ENCODE measurements at places on chromosomes 4 and X.

- no peak for DNase-seq
These were observed 2.8 kb downstream of the PJA1 start for GRCh38 chrX:69162361-69162865.

DNA sequence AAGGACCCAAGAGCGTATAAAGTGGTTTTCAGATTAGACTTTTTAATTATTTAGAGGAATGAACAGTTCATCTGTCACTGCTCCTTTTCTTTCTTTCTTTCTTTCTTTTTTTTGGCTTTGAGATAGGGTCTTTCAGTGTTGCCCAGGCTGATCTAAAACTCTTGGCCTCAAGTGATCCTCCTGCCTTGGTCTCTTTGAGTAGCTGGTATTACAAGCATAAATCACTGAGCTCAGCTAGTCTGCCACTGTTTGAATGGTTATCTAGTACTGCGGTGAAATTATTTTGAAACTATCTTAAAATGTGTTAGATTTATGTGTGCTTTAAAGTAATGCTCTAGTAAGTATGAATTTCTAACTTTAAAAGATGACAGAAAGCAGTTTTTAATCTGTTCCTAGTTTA is 6.5 kb upstream of the FRYL start:
- no peak for DNase-seq

- no peak for DNase-seq
These were observed 435.6 kb downstream of the GPM6A start for GRCh38 chr4:175376287-175376977.

- DNase-seq = no peak
These were observed 62.6 kb upstream of the LIMCH1 start for GRCh38 chr4:41475402-41475801.

- DNase-seq = no peak
These were observed 602 bp upstream of the SCARB2 start for GRCh38 chr4:76214177-76214675.

- no peak for DNase-seq
These were observed 9.2 kb upstream of the BMP3 start for GRCh38 chr4:81021142-81021944.

DNA sequence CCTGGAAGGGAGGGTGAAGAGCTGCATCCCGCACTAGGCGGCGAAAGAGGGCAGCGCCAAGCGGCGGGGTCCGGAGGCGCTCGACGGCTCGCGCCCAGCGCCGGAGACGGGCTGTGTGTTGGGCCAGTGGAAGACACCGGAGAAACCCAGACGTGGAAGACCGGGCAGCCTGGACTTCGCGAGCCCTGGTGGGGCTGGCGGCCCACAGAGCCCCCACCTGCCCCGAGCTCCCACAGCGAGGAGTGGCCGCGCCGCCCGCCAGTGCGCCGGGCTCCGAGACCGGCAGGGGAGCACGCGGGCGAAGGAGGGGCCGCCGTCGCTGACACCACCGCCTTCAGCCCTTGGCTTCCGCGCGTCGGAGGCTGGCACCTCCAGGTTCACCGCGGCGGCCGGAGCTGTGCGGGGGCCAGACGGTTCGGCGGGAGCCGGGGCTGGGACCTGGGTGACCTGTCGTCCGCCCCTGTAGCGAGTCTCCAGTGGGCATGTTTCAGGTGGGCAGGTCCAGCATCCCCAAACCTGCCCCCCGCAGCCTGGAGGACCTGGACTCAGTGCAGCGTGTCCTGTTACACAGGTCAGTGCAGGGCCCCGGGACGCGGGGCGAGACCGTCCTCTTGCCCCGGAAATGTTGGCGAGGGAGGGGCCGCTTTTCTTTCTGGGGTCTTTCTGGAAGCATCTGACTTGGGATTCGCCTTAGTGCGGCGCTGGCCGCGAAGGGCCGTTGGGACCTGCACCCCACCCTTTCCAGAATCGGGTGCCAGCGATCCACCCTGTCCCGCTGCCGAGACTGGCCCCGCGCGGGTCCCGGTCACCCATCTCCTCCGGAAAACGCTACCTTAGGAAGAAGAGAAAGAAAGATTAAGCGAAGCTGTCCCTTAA is 9.6 kb upstream of the INTU start:
- peak; percentile 76 for DNase-seq

DNA sequence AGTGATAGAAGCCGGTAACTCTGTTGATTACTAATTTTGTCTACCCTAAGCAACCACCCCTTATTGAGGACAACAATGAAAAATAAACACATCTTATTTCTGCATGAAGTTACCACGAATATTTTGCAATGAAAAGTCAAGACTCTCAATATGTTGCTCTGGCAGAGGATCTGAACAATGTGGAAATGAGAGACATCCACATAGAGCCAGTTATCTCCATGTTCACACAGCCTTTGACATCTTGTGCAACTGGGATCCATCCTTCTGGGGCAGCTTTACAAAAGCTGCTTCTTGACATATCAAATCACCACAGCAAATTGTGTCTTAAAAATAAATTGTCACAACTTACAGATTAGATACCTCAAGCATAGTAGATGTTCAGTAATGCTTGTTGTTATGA is 10.2 kb downstream of the EDNRA start:
- DNase-seq = no peak

DNA sequence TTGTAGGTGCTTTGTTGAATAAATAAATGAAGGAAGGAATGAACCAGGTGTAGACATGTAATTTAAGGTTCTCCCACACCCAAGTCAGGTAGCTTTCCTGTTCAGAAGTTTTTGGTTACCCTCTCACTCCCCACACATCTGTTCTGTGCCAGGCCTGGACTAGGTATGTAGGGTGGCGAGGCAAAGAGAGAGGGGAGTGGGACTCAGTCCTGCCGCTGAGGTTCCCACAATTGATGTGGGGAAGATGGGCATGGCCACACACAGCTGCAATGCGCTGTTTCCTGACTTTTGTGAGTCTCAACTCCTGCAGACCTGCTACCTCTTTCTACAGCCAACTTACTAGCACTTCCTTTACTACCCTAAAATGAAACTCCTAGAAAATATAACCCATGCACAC is 88.9 kb downstream of the RTL5 start:
- DNase-seq = no peak

- no peak for DNase-seq
These were observed 61.3 kb downstream of the LUZP4 start for GRCh38 chrX:115350711-115351381.

DNA sequence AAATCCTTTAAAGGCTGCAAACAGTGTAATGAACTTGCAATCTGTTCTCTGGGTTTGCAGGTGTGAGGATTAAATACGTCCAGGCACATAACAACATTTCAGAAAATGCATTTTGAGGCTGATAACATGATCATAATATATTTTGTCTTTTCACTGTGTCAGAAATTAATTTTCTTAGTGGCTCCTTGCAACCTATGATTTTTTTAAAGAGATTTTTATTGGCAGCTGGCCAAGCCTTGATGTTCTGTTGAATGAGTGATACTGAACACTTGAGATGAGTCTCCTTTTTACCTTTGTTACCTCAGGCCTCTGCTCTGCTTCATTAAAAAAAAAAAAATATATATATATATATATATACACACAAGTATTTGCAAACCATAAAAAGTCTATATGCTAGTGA is 68.2 kb upstream of the TENM3 start:
- DNase-seq = no peak

GRCh38 chr4:159077702-159078495 is 25.0 kb upstream of the RAPGEF2 start:
- no peak for DNase-seq

Data from glutamatergic neuron (in vitro differentiated cells).